ENCODE measurements at places on chromosomes 11 and 22. TPM values are rescaled to one million over a fixed set of nuclear protein-coding genes. Genes with fewer than 3 reads are reported as not detected.

DNA sequence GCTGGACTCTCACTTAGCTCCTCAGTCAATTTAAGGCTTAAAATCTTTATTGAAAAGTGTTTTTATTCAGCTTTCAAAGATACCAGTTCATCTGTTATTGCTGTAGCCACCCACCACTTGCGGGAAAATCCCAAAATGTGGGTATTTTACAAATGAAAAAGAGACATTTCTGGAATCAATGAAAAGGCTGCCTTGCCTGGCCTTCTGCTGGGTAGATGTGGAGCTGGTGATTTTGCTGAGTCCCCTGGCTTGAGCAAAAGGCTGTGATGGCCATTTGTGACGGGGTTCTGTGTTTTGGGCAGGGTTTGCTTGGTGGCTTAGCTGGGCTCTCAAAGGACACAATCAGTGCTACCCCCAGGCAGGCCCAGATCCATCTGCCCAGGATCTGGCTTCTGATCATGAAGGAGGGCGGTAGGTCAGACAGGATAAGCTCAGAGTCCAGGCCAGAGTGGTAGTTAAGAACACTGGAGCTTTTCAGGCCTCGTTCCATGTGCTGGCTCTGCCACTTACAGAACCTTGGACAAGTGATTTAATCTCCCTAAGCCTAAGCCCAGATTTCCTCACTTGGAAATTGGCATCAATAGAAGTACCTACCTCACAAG, 36.1 kb downstream of the UBASH3B start:
- H3K4me1 ChIP-seq, result peaks cover 16% of the 10 kb centered on the region
- H3K27me3 ChIP-seq, result no peaks in the 10 kb centered on the region
- peaks cover 13% of the 10 kb centered on the region for H3K36me3 ChIP-seq

GRCh38 chr11:11519184-11519583, 102.6 kb downstream of the GALNT18 start:
- no peak overlapping the region for H3K27ac ChIP-seq
- no peaks in the 10 kb centered on the region for H3K27me3 ChIP-seq
- H3K36me3 ChIP-seq, result no peaks in the 10 kb centered on the region
- H3K4me1 ChIP-seq, result no peaks in the 10 kb centered on the region

- no peaks in the 10 kb centered on the region for H3K4me1 ChIP-seq
- H3K27me3 ChIP-seq, result peaks cover 23% of the 10 kb centered on the region
- DNase-seq, result no peak
- H3K27ac ChIP-seq, result no peak overlapping the region
- H3K4me3 ChIP-seq, result no peak overlapping the region
Observed at GRCh38 chr11:58914821-58915543, 24.3 kb upstream of the GLYATL1 start.

Gene SMC1B
- total RNA-seq, result not detected

DNA sequence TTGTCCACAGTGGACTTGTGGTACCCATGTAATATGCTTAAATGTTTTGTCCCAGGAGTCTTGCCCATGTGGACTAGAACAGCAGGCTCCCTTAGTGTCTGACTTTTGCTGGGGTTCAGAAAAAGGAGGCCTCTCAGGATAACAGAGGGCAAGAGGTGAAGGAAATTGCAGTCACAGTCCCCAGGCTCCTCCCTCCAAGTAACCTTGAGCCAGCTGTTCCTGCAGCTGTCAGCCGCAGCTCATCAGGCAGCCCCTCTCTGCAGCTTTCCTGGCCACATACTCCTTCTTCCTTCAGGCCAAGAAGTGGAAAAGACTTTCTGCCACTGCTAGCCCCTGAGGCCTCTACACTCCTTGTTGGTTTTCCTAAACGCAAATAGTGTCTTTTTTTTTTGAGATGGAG, 6.3 kb upstream of the MYO18B start:
- H3K4me3 ChIP-seq, result no peak overlapping the region
- H3K27me3 ChIP-seq, result no peaks in the 10 kb centered on the region
- DNase-seq, result no peak

Gene C11orf16
- not detected for total RNA-seq

DNA sequence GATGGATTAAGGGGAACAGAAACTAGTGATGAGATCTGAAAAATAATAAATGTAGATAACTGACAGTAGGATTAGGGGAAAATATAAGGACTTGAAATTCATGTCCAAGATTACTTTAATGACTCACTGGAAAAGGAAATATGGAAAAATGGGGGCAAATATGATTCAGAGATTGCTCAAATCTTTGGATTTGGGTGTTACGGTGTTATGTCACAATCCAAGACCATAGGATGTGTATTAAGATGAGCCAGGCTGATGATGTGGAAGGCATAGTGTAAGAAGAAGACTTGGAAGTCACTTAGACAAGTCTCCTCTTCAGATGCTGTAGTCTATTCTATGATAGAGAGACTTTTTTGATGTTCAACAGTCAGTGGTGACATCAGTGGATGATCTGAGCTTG, 323.7 kb downstream of the LUZP2 start:
- no peak for DNase-seq
- H3K27me3 ChIP-seq, result no peaks in the 10 kb centered on the region
- H3K27ac ChIP-seq, result no peak overlapping the region
- H3K4me3 ChIP-seq, result no peak overlapping the region

GRCh38 chr11:3865388-3866193, 10.1 kb downstream of the STIM1 start:
- no peak overlapping the region for H3K27ac ChIP-seq
- H3K27me3 ChIP-seq, result no peaks in the 10 kb centered on the region
- no peaks in the 10 kb centered on the region for H3K36me3 ChIP-seq
- no peak overlapping the region for H3K4me3 ChIP-seq

GRCh38 chr11:19691815-19692500, 20.7 kb upstream of the NAV2 start:
- H3K27me3 ChIP-seq, result no peaks in the 10 kb centered on the region
- H3K4me3 ChIP-seq, result no peak overlapping the region
- H3K27ac ChIP-seq, result no peak overlapping the region
- H3K4me1 ChIP-seq, result no peaks in the 10 kb centered on the region
- no peaks in the 10 kb centered on the region for H3K36me3 ChIP-seq

Data from Calu3 (cell line).